ENCODE measurements at places on chromosomes 5 and 9.

DNA sequence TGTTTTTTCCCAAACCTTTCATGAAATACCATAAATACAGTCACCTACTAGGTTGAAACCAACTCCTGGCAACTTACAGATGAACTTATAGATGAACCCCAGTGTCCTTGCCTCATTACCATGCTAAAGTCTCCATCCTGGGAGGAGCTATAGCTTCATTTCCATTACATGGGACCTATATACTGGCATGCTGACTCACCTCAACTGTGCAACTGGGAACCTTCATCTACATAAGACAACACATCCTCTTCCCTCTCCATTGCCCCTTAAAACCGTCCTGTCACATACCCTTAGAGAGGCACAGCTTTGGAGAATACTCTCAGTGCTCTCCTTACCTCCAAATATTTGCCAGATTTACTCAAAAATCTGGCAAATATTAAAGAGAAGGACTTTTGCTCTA is 638.3 kb downstream of the HTR1A start:
- DNase-seq: no peak

GRCh38 chr5:151213803-151214613 is 9.9 kb downstream of the CCDC69 start:
- DNase-seq: peak; percentile 90

DNA sequence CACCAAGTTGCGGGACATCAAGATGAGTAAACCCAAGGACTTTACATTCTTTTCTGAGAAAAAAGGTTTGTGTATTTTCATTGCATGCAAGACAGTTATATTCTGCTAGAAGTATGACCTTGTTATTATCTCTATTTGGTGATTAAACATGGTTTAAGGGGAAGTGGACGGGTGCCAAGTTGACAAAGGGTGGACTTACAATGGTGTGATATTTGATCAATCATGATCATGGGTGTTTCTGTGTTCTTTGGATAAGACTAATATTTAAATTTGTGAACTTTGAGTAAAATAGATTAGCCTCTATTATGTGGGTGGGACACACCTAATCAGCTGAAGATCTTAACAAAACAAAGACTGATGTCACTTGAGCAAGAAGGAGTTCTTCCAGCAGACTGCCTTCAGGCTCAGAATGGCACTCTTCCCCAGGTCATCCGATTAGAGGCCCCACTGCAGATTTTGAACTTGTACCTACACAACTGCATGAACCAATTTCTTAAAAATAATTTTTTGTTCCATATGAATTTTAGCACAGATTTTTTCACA is 782.9 kb downstream of the CDH12 start:
- DNase-seq: no peak

GRCh38 chr5:115898656-115899055 is 56.9 kb downstream of the AP3S1 start:
- DNase-seq: no peak

DNA sequence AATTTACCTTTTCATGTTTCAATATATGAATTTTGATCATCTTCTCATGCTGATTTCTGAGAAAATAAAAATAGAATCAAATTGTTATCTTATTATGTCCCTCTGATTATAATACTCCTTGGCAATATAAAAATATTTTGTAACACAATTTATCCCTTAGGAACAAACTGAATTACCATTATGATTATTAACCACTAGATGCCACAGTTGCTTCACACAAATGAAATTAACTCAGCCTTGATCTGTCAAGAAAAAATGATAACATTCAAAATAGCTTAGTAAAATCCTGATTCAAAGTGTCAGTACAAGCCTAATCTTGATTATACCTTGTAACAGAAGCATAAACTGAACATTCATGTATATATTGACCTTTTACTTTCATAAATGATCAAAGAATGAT is 4.8 kb upstream of the CHSY3 start:
- no peak for DNase-seq

GRCh38 chr5:180455872-180456271 is 38.3 kb upstream of the CNOT6 start:
- no peak for DNase-seq
